ENCODE measurements at places on chromosomes 2 and 18.

DNA sequence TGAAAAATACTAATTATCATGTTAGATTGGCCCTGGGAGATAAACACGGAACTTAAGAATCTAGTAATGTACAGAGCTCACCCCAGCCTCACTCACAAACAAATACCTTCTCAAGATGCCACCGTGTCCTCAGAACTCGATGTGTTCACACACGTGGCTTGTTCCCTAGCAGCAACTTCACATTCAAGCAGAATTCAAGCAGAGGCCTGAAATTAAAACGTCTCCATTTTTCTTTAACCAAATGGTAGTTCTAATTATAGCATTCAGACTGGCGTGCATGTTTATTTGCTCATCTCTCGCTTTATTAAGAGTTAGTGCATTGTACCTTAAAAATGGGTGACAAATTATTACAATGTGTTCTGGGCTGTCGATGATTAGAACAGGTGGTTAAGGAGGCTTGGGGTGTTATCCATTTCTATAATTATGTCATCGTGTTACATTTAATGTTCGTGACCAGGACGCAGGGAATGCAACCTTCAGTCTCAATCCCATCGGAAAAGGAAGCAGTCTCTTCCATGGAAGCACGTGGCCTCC, 57.3 kb upstream of the SLC66A3 start:
- DNase-seq, result no peak

- no peak for DNase-seq
Observed at GRCh38 chr2:134869946-134870736, 31.7 kb downstream of the ACMSD start.

- DNase-seq, result no peak
Observed at GRCh38 chr2:129297430-129297829, 682.0 kb upstream of the RAB6C start.

DNA sequence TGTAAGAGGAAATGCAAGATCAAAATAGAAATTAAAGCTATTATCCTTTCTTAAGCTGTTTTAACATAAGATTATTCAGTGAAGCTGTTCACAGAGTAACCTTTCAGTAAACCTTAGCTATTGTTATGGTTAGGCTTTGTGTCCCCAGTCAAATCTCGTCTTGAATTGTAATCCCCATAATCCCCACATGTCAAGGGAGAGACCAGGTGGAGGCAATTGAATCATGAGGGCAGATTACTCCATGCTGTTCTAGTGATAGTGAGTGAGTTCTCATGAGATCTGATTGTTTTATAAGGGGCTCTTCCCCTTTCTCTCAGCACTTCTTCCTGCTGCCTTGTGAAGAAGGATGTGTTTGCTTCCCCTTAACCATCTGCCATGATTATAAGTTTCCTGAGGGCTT, 424.4 kb downstream of the DSEL start:
- DNase-seq, result no peak

- no peak for DNase-seq
Observed at GRCh38 chr18:72866442-72866900, 1.3 kb downstream of the NETO1 start.

- no peak for DNase-seq
Observed at GRCh38 chr2:77469106-77469505, 53.1 kb downstream of the LRRTM4 start.

- no peak for DNase-seq
Observed at GRCh38 chr18:55120896-55121295, 161.6 kb upstream of the CCDC68 start.

DNA sequence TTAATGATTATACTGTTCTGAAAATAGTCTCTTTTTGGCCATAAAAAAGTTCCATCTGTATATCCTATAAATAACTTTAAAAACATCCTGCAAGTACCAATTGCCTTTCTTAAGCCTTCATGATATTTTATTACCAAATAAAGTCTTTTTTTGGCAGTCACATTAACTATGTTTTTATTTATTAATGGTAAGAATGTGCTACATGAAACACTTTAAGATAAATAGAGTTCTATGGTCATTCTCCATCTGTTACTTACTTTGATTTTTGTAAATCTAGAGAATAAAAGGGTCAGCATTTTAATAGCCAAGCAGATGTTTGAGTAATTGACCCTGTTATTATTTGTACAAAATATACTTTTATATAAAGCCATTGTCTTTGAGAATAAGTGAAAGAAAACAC, 52.6 kb downstream of the LCLAT1 start:
- no peak for DNase-seq

- no peak for DNase-seq
Observed at GRCh38 chr2:211175956-211176355, 619.6 kb downstream of the CPS1 start.

DNA sequence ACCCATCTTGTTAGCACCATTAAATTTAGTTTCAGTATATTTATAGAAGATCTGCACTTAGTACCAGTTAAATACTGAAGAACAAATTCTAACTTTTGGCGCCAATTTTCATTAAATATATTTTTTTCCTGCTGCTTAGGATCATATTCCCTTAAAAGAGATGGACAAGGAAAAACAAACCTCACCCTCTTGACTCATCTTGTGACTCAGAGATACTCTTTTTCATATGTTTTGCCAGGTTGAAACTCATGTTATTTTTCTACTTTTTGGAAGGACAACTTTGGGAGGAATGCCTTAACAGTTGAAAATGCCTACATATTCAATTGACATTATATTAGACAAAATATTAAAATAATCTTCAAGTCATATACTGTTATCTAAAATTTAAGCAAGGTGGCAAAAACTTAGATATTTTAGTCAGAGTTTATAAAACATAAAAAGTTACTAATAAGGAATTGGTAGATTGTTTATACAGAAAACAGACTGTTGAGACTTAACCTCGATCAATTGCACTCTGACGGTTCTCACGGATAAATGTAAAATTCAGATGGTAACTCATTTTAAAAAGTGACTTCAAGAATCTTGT, 36.2 kb downstream of the PNO1 start:
- no peak for DNase-seq

DNA sequence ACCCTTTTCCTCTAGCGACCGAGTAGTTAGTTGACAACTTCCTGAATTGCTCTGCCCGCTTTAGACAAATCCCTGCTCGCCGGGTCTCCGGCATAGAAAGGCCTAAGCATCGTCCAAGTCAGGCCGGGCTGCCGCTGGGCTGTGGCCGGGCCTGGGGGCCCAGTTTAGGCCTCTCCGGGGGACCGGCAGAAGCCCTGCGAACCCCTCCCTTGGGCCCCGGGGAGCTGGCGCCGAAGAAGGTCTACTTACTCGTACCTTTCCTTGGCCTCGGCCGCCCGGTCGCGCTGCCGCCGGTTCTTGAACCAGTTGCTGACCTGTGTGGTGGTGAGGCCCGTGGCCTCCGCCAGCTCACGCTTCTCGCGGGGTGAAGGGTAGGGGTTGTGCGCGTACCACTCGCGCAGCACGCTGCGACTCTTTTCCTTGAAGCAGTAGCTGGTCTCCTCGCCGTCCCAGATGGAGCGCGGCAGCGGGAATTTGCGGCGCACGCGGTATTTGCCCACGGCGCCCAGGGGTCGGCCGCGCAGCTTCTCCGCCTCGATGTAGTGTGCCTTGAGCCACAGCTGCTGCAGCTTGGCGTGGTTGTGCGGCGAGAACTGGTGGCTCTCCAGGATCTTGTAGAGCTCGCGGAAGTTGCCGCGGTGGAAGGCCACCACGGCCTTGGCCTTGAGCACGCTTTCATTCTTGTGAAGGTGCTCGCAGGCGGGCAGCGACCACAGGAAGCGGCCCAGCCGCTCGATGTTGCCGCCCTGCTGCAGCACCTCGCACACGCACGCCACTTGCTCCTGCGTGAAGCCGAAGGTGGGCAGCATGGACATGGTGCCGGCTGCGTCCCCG, 739 bp downstream of the SIX2 start:
- DNase-seq, result peak; percentile 48

GRCh38 chr2:41710944-41711343, 336.9 kb upstream of the PKDCC start:
- no peak for DNase-seq

DNA sequence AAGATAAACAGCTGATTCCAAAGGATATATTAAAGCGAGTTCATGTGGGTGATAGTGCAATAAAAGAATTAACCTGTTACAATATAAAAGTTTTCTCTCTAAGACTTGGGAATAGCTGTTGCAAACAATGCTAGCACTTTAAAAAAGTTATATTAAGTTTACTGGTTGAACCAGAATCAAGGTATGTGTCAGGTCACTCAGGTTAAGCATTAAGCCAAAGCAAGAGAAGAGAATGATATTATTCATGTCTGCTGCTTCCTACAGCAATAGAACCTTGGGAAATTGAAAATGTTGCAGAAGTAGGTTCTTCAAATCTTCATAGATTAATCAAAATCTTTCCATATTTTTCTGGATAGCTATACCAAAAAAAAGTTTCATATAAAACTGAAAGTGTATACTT, 138.5 kb downstream of the GCA start:
- no peak for DNase-seq

DNA sequence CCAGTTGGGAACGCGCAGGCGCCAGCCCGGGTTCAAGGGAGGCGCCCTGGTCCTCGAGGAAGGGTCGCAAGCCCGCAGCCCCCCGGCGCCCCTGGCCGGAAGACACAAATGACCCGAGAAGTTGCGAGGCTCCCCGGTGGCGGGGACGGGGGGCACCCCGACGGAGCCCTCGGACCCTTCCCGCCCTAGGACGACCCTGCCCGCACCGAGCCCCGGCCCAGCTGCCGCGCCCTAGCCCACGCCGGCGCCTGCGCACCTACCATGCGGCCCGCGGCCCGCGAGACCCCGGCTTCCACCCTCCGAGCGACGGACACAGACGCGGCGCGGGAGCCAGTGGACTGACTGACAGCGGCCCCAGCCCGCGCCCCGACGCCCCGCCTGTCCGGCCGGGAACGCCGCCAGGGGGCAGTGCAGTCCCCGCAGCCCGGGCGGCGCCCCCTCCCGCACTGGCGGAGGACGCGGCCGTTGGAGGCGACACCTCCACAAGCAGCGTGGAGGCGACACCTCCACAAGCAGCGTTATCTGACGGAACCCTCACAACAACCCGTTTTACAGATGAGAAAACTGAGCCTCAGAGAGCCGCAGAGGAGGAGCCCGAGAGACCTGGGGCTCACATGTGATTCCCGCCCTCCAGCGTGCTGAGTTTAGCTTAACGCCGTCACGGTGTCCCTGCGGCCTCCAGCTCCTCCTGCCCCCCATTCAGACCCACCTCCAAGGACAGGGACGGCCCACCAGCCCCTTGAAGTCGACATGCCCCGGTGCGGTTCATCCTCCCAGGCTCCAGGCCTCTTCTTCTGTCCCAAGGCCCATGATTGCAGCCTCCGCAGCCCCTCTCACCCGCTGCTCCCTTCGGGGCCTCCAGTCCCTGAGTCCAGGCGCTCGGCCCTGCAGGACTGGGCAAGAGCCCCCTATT, at the start of gene NMUR1:
Gene NMUR1, minus strand, starts transcription at position 347 of the 913 bp plus-strand sequence. Its CDS starts 84 bp downstream, at position 263.
- DNase-seq, result no peak

GRCh38 chr2:167925758-167926157, 321.6 kb downstream of the STK39 start:
- no peak for DNase-seq

DNA sequence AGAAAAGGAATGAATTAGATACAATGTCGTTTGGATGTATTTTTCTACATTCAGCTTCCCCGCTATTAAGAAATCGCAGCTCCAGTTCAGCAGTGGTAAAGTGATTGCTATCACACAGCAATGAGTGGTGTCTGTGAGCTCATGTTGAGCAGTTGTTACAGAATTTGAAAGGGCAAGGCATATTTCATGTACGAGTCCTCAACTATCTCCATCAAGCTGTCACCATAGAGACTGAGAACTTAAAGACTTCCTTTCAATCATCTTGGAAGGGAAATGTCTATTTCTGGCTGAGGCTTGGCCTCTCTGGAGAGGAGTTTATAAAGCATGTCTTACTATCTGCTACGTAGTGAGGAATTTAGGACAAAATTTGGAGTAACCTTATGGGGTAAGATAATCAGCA, 24.4 kb upstream of the FAM117B start:
- DNase-seq, result no peak

- no peak for DNase-seq
Observed at GRCh38 chr18:61681065-61681464, 211.7 kb downstream of the RNF152 start.

- no peak for DNase-seq
Observed at GRCh38 chr2:143742581-143742980, 613.4 kb downstream of the ARHGAP15 start.

DNA sequence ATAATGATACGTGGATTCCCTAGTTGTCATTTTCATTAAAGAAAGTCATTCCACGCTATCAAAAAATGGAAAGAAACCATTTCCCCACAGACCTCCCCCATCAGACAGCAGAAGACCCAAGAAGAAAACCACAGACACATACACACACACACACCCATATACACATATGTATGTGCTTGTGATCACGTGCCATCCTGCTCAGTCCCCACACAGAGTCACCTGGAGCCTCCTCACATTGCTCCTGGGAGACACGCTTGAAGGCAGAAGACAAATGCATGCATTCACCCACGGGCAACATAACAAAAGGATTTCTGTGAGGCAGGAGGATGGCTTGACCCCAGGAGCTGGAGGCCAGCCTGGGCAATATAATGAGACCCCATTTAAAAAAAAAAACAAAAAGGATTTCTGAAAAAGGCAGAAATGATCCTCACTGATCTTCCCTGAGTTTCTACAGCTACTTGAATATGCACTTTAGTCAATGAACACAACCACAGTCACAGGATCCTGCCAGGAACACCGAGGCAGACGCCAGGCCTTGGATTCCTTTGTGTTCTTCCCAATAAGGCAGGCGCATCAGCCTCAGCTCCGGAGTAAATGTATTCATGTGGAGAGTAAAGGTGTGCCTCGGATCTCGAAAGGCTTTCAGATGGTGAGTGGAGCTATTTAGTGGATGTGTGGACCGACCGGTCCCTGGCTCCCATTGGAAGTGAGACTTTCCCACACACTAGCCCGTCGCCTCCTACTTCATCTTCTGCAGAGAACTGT, 21.0 kb downstream of the TGFBRAP1 start:
- no peak for DNase-seq

GRCh38 chr2:141899740-141900139, 231.1 kb downstream of the LRP1B start:
- DNase-seq, result no peak

GRCh38 chr18:62242955-62243354, 55.9 kb downstream of the RELCH start:
- DNase-seq, result no peak

- DNase-seq, result no peak
Observed at GRCh38 chr2:194802589-194802988, 854.4 kb upstream of the SLC39A10 start.

GRCh38 chr2:2836343-2837070, 505.4 kb upstream of the MYT1L start:
- DNase-seq, result no peak

GRCh38 chr2:39504790-39505335, 67.8 kb upstream of the MAP4K3 start:
- no peak for DNase-seq

- DNase-seq, result no peak
Observed at GRCh38 chr2:112783187-112783714, 1.0 kb downstream of the IL1A start.

- DNase-seq, result no peak
Observed at GRCh38 chr18:79597831-79598632, 81.6 kb upstream of the CTDP1 start.
